ENCODE measurements at places on chromosomes 12 and 14.

GRCh38 chr12:103771466-103771865 is 69.6 kb downstream of the NT5DC3 start:
- DNase-seq, result no peak

- DNase-seq, result no peak
Observed at GRCh38 chr12:1939331-1939730, 20.9 kb upstream of the CACNA2D4 start.

- no peak for DNase-seq
Observed at GRCh38 chr14:75153295-75153694, 23.1 kb downstream of the TMED10 start.

GRCh38 chr14:68511129-68512047 is 281.5 kb downstream of the ZFP36L1 start:
- DNase-seq, result no peak

- no peak for DNase-seq
Observed at GRCh38 chr14:95106971-95107370, 50.4 kb downstream of the DICER1 start.

- no peak for DNase-seq
Observed at GRCh38 chr12:106945261-106945851, 10.4 kb upstream of the TMEM263 start.

- DNase-seq, result no peak
Observed at GRCh38 chr12:7479771-7480170, 23.8 kb downstream of the CD163 start.

- no peak for DNase-seq
Observed at GRCh38 chr12:124020514-124020949, 47.5 kb downstream of the ZNF664 start.

GRCh38 chr14:57785058-57785457 is 80.8 kb downstream of the SLC35F4 start:
- DNase-seq, result no peak

- peak; percentile 73 for DNase-seq
Observed at GRCh38 chr14:66070542-66071319, 415.4 kb upstream of the CCDC196 start.

GRCh38 chr12:111759271-111759670 is 7.5 kb upstream of the ALDH2 start:
- no peak for DNase-seq

DNA sequence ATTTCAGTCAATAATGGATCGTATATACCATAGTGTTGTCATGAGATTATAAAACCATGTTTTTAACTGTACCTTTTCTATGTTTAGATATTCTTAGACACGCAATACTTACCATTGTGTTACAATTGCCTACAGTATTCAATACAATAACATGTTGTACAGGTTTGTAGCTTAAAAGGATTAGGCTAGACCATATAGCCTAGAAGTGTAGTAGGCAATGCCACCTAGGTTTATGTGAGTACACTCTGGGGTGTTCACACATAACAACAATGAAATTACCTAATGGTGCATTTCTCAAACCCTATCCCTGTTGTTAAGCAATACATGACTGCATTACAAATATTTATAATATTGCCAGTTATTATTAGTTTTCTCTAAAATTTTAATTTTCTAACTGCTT is 144.2 kb downstream of the KCNC2 start:
- DNase-seq, result no peak

- no peak for DNase-seq
Observed at GRCh38 chr12:95206916-95207315, 10.4 kb downstream of the FGD6 start.

DNA sequence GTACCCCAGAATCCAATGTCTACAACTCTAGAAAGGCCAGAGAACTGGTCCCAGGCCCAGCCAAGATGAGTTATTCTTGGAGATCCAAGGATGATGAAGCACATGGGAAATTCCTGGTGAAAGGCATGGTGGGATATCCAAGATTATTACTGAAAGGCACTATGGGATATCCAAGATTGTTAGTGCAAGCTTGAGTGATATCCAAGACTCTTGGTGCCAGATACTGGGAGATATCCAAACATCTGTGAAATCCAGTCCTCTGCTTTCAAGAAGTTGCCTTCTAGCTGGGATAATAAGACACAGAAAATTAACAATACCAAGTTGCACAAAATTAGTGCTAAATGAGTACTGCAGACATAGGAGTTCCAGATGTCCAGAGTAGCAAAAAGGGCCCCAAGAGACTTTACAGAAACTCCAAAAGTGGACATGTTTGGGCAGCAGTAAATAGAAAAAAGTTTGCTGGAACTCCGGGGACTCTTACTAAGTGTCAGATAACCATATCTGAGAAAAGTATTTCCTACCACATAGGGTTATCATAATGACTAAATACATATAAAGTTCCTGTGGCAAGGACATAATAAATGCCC is 34.6 kb downstream of the PHLDA1 start:
- DNase-seq, result no peak

- no peak for DNase-seq
Observed at GRCh38 chr12:31507966-31508365, 83.0 kb downstream of the DENND5B start.

- no peak for DNase-seq
Observed at GRCh38 chr12:54438517-54438916, 19.5 kb upstream of the ITGA5 start.

GRCh38 chr12:12039897-12040296 is 30.8 kb upstream of the BCL2L14 start:
- DNase-seq, result no peak

- DNase-seq, result no peak
Observed at GRCh38 chr14:75067212-75067611, 2.2 kb upstream of the ZC2HC1C start.

GRCh38 chr12:69102856-69103255 is 136.5 kb upstream of the CPSF6 start:
- no peak for DNase-seq

DNA sequence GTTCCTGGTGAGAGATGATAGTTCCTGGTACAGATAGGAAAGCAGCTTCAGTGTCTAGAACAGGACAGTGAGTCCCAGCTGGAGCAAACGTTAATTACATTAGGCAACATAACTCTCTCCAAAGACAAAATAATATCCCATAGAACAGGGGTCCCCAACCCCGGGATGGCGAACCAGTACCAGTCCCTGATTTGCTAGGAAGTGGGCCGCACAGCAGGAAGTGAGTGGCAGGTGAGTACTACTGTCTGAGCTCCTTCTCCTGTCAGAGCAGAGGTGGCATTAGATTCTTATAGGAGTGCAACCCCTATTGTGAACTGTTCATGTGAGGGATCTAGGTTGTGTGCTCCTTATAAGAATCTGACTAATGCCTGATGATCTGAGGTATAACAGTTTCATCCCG is 204.1 kb downstream of the NELL2 start:
- no peak for DNase-seq

GRCh38 chr12:23952071-23952470 is 2.6 kb upstream of the SOX5 start:
- no peak for DNase-seq

DNA sequence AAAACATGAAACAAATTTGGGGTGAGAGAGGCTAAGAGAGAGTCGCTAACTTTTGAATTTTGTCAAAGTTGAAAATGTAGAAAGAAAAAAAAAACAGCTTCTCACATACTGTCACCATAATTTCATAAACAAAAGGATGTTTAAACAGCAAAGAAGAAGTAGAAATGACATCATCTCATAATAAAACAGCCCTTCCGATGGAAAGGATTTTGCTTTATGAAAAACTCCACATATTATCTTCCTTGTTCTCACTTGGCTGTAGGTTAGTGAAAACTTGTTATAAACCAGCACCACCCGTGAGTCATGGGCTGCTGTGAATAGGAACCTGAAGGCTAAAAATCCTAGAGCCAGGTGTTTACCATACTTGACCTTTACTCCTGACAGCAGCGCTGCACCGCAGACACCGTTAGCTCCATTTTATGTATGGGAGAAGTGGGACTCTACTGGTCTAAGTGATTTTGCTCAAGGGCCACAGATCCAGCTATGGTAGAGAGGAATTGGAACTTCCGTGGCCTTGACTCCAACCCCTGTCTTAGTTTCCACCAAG is 63.0 kb upstream of the VRK1 start:
- no peak for DNase-seq

DNA sequence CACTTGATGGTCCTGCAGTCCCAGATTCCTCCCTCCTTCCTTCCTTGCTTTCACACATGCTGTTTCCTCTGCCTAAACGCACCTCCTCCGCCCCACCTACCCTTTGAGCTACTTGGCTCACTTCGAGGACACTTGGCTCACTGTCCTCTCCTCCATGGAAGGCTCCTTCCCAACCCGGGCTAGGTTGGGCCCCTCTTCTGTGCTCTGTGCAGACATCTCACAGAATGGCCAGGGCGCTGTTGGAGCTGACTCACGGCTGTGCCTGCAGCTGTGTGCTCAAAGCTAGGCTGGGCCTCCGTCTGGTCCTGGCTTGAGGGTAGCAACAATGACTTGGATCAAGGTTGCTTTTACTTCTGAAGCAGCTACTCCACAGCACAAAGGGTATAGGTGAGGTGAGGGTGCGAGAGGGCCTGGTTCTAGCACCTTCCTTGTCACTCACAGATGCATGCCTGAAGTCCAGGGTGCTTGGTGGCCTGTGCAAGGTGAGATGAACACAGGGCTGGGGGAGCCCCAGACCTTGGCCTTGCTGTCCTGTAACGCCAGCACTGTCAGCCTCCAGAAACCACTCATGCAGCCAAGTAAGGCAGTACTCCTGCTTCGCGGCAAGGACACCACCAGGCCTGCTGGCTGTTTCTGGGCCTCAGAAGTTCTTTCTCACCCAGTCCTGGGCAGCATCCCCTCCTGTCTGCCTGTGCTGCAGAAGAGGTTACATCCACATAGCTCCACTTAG is 61.8 kb downstream of the GALNT16 start:
- DNase-seq, result no peak

GRCh38 chr12:99131751-99132199 is 486.7 kb downstream of the APAF1 start:
- no peak for DNase-seq

- no peak for DNase-seq
Observed at GRCh38 chr12:130119241-130119861, 42.9 kb upstream of the FZD10 start.

DNA sequence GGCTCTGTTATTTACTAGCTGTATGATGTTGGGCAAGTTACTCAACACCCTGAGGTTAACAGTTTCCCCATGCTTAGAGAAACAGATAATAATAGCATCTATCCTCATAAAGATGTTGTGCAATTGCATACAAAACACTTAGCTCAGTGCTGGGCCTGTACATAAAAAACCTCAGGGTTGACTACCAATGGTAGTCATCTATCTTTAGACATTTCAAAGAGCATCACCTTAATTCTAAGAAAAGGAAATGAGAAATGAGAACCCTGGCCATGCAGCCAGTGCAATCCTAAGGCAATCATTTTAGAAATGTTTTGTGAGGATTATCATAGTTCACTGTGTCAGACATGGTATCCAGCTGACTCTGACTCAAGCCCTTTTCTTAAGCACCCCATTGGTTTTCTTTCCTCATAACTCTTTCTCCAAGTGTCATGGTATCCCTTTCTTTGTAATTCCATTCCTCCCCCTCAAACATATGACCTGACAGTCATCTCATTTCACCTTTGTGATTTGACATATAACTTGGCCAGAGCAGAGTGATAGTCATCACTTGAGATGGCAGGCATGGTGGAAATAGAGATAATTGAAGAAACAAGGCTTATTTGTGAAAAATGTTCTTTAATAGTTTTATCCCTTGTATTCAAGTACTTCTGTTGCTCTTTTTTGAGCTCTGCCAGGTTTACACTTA is 29.5 kb upstream of the OSBPL8 start:
- DNase-seq, result no peak

- DNase-seq, result peak; percentile 62
Observed at GRCh38 chr14:104094709-104095425, 9.4 kb downstream of the ASPG start.

DNA sequence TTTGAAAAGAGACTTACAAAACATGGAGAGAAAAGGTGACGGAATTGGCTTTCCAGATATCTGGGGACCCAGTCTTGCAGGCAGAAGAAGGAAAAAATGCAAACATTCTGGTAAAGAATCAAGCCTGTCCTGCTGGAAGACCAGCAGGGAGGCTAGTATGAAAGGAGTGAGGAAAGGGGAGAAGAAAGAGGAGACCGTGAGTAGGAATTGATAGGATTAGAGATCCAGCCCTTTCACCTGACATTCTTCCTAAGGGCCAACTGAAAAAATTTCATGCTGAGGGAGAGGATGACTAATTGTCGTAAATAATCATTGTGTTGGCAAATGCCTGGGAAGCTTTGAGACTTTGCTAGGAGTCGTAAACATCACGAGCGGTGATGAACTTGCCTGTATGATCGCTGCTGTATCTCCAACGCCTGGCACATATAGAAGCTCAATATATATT is 12.1 kb downstream of the BHLHE41 start:
- DNase-seq, result no peak

DNA sequence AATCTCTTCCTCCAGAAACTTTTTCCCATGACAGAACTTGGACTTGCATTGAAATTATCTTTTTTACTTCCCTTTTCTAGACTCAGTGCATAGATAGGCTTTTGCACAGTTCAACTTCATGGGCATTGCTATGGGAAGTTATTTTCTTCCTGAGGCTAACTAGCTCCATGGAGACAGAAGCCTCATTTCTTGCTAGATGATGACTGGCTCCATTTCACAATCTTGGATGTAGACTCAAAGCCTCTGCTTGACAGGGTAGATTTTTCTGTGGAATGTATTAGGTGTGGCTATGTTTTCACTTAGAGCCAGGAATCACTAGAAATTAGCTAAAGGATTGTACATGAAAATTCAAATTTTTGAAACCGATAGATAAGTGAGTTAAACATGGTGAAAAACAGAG is 884.1 kb upstream of the MGAT4C start:
- no peak for DNase-seq

- DNase-seq, result peak; percentile 79
Observed at GRCh38 chr14:71555654-71556559, 376.3 kb upstream of the RGS6 start.

DNA sequence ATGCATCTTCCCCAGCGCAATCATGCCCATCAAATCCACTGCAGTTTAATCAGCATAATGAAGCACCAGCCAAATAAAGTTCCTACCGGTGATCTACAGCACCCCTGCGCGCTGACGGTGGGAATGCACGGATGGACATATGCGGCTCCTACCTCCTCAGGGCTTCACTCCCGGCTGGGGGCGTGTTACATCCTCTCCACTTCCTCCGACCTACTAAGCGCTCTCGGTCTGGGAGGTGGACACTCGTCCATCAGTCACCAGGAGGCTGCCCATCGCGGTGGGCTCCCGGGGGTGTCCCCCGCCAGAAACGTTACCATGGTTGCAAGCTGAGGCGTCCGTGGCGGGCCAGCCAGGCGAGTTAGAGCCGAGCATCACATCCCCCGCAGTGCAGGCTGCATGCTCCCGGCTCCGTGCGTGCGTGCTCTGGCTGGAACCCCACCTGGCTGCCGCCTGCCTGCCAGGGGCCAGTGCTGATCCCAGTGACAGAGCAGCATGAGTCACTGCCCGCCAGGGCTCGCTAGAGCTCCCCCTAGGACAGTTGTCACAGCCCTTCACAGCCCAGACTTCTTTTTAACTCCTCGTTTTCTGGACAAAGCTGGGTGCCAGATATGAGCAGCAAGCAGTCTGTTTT is 73.0 kb downstream of the CIT start:
- DNase-seq, result no peak

DNA sequence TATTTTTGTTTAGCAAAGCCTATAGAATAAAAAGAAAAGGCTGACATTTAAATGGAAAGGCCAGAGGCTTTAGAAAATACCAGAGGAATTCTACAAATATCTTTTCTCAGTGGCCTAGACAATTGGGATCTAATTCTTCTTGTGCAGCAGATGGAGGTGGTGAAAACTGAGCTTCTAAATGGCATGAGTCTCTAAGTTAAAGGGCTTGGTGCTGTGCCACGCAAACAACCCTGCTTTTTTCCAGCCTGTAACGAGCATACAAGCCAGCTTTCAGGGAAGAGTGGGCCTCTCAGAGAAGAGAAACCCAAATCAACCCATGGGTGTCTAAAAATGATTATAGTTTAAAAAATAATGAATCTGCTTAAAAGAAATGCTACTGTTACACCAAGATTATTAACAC is 237.9 kb upstream of the NAV3 start:
- DNase-seq, result no peak
